ENCODE measurements at places on chromosomes 16 and 17.

GRCh38 chr16:53166099-53166498, 111.3 kb downstream of the CHD9 start:
- no peak for DNase-seq

- no peak for DNase-seq
Observed at GRCh38 chr16:918741-919657, 51.8 kb downstream of the LMF1 start.

- DNase-seq, result no peak
Observed at GRCh38 chr16:65070831-65071432, 50.9 kb downstream of the CDH11 start.

GRCh38 chr17:7283471-7284216, 2.1 kb downstream of the SLC2A4 start:
- DNase-seq, result peak; percentile 25

DNA sequence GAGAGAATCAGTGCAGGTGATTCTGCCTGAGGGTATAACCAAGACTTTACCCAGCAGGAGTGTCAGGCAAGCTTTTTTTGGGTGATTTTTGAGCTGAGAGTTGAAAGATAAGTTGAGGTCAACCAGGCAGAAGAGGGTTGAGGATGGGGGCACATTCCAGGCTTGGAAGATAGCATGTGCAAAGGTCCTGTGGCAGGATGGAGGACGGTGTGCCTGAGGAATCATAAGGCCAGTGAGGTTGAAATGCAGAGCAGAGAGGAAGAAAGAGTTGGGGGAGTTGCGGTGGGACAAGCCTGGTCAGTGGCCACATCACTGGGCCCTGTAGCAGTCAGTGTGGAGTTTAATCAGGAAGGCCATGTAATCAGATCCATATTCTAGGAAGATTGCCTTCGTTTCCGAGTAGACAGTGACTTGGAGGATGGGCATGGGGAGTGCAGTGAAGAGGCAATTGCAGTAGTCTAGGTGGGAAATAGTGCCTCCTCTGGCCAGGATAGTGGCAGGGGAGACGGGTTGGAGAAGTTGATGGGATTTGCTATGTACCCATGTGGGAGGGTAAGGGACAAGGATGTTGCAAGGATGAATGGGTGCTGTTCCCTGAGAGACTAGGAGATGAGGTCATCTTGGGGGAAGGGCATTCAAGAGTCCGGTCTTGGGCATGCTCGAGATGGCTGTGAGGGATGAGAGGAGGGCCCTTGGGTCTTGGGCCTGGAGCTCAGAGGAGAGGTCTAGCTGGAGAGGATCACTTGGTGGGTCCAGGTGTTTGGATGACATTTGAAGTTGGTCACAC, 3.9 kb downstream of the PLEKHG4 start:
- peak; percentile 62 for DNase-seq

DNA sequence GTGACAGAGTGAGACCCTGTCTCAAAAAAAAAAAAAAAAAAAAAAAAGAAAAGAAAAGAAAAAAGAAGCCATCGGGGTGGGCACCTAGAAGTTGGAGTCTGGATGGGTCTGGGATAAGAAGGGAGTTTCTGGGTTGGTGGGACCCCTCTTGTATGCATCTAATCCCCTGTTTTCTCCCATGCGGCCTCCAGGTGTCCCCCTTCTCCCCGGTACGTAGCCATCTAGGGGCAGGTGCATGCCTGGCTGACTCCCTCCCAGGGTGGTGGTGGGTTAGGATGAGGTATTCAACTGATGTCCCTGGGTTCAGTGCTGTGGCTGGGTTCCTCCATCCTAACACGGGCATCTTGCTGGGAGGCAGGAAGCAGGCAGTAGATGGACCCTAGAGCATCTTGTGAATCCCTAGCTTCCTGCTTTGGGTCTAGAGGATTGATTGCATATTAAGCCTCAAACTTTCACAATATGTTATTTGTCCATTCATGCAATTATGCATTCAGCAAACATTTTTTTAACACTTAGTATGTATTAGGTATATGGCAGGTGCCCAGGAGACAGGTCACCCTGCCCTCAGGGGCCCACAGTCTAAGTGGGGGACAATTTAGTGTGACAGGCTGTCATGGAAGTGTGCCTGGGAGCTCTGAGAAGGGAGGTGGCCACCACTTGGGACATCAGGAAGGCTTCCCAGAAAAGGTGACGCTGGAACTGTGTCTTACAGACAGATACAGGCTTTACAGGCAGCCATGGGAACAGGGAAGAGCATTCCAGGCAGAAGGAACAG, 13.1 kb downstream of the FMNL1 start:
- DNase-seq, result peak; percentile 55

- DNase-seq, result peak; percentile 52
Observed at GRCh38 chr17:34371405-34372100, 8.5 kb upstream of the CCL1 start.

- no peak for DNase-seq
Observed at GRCh38 chr16:70756071-70756470, 44.9 kb downstream of the VAC14 start.

DNA sequence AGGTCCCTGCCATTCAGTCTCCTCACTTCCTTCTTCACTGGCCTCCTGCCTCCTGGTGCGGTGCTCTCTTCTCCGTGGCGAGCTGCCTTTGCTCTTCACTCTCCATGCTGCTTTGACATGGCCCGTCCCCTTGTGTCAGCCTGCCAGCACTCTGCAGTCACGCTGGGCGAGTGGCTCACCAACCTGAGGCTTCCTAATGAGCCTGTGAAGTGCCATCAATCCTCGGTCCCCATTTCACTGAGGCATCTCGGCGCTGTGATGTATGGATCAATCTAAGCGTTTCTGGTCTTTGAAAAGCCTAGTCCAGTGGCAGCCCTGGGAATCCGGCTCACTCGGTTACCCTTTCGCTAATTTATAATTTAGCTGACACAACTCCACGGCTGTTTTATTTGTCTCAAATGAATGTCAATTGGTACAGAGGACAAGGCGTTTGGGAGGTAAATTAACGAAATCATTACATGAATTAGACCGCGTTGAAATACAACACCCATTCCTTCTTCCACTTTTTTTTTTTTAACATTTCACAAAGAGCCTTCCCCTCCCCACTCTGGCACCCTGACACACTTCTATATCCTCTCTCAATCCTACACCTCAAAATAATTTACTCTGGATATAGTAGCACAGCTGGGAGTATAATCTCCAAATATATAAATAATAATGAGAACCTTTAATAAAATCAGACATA, 610.7 kb downstream of the TMEM114 start:
- no peak for DNase-seq

GRCh38 chr16:79449067-79449769, 151.3 kb downstream of the MAF start:
- DNase-seq, result no peak

GRCh38 chr17:4940555-4941318, 669 bp downstream of the RNF167 start:
- no peak for DNase-seq

GRCh38 chr16:67481561-67482232, 740 bp upstream of the ATP6V0D1 start:
- no peak for DNase-seq

DNA sequence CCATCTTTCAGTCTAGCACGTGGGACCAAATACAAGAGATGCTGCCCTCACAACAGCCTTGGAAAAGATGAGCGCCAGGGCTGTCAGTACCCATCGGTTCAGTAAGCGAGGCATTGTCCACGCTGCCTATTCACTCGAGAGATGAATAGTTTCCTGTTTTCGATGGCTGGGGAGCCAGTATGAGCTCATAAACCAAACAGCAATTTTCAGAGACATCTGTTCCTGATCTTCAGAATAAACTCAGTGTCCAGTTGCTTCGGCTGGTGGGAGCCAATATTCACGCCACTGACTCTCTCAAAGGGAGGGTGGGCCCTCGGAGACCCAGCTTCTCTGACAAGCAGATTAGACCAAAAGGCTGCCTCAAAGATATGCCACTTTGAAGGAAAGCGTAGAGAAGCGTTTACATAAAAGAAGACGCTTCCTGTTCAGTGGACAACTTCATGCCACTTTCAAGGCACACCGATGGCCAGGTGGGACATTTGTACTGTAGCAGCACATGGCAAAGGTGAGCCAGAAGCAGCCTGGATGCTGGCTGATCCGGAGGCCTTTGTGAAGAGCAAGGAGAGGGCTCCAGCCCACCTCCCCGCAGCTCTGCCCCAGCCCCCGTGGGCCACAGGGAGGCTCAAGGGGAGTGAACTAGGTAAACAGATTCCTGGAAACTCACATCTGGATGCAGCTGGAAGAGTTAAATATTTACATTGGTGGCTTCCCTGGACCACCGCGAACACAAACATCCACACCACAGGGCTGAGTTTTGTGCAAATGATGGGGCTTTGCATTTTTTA, 6.0 kb downstream of the TIMM22 start:
- no peak for DNase-seq

DNA sequence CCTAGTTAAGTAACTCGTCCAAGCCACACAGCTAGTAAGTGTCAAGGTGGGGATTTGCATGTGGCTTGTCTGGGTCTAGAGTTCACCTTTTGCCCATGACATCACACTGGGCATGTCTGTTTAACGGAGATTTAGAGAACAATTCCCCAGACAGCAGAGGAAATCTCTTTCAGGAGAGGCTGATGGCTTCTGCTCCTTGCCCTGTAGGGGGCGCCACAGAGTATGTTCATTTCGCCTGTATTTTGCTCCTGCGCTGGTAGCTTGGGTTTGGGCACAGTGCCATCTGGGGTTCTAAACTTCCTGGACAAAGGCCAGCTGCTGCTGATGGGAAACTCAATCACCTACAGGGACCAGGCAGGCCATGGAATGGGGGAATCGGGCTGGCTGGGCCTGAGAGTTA, 20.4 kb downstream of the OTOA start:
- DNase-seq, result no peak

DNA sequence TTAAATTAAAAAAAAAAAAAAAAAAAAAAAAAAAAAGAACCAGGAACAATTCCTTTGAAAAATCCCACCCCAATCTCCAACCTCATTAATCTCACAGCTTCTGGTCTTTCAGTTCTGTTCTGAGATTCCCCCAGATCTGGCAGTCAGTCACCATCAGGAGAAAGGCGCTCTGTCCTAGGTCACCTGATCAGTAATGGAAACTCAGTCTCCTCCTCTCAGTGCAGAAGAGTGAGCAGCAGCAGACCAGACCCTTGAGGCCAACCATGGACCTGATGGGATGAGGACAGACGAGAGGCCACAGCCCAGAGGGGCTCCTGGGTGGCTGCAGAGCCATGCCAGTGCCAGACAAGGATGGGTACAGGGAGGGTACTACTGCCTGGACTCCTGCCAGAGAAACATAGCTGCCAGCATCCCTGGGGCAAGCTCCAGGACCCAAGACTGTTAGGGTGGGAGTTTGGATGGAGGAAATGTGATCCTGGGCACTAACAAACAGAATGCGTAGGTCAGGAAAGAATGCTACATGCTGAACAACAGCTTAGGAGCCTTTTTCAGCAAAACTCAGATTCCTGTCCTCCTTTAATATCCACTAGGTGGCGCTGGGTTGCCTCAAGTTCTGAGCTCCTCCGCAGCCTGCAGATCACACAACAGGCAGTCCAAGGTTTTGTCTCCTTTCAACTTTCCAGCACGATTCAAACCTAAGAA, 28.7 kb downstream of the MPG start:
- DNase-seq, result peak; percentile 67

DNA sequence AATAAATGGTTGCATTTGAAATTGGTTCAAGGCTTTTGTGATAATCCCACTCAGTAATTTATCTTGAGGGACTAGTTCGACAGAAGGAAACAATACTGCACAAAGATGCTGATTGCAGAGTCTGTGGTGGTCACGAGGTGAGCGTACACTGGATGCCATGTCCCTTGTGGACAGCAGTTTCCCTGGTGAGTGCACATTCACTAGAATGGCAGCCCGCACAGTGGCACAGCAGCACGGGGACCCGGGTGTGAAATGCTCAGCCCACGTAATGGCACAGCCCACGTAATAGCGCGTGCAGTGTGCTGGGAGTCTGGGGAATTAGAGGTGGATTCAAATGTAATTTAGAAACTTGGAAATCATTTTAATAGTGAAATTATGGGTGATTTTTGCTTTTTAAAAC, 154.0 kb downstream of the LGALS9B start:
- DNase-seq, result no peak

- no peak for DNase-seq
Observed at GRCh38 chr16:66420396-66420795, 6.7 kb upstream of the BEAN1 start.

DNA sequence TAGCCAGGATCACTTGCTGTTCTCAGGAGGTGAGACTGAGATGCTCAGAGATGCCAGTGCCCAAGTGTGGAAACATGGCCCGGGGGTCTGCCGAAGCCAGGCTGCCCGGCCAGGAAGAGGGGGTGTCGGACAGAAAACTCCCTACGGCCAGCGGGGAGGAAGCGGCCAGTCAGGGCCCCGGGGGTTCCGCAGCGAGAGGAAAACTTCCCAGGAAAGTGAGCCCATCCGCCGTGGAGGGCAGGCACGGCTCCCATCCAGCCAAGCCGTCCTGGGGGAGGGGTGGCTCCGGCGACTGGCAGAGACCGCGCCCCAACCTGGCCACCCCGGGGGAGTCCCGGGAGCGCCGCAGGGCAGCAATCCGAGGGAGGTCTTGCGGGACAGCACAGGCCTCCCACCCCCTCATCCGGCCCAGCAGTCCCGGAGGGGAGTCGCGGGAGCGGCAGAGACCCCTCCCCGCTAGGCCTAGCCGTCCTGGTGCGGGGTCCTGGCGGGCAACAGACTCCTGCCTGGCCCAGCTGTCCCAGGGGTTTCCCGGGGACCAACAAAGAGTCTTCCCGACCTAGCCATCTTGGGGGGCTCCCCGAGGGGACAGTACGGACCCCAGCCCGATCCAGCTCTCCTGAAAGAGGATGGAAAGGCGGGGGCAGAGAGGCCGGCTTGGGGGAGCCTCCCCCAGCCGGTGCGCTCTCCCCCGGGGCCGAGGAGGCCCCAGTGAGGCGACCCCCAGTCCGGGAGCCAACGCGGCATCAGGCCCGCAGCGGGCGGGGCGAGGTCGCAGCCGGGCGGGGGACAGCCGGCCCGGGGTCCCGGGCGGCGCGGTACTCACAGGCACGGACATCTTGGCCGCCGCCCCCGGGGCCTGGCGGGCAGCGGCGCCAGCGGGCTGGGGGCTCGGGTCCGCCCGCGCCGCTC, 13.8 kb upstream of the BCAR1 start:
- DNase-seq, result no peak

DNA sequence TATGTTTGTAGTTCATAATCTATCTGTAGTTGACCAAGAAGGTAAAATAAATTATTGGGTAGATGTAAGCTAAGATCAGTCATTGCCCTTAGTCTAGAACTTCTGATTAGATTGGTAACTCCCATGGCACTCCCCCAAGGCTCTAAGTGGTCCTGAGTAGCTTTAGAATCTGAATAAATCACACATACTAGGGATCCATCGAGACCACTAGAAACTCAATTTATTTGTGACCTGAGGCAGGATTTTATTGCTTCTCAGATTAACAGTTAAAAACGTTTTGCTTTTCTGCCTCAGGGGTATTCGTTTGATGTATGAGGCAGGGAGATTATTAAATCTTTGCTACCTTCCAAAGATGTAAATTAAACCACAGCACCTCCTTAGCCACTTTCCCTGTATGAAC, 24.9 kb downstream of the CMTR2 start:
- DNase-seq, result no peak

DNA sequence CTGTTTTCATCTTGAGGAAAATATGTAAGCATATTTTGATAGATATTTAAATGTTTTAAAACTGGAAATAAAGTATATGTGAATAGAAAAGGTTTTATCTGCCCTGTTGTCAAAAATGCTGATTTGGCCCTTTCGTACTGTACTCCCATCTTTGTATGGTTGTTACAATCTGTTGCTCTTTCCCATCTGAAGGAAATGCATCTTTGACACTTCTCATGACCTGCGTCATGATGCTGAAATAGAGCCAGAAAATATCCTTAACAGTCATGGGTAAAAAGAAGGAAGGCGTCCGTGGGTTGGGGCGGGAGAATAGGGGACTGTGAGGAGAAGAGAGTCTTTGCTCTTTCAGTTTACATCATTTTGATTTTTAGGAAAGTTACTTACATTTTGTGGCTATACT, 327.7 kb downstream of the BCAS3 start:
- DNase-seq, result no peak

GRCh38 chr16:87464691-87465300, 28.0 kb downstream of the ZCCHC14 start:
- peak; percentile 93 for DNase-seq

Data from inflammatory macrophage treated with lipopolysaccharide for 4 hours (primary cell).